Posterior cingulate gyrus (tissue), 11 donors: ENCODE measurements at places on chromosomes 12 and 14.

- DNase-seq: no peak
These were observed 34.8 kb downstream of the ISCA2 start for GRCh38 chr14:74528406-74528805.

- DNase-seq: no peak
These were observed 3.5 kb upstream of the EIF5 start for GRCh38 chr14:103330536-103330935.

DNA sequence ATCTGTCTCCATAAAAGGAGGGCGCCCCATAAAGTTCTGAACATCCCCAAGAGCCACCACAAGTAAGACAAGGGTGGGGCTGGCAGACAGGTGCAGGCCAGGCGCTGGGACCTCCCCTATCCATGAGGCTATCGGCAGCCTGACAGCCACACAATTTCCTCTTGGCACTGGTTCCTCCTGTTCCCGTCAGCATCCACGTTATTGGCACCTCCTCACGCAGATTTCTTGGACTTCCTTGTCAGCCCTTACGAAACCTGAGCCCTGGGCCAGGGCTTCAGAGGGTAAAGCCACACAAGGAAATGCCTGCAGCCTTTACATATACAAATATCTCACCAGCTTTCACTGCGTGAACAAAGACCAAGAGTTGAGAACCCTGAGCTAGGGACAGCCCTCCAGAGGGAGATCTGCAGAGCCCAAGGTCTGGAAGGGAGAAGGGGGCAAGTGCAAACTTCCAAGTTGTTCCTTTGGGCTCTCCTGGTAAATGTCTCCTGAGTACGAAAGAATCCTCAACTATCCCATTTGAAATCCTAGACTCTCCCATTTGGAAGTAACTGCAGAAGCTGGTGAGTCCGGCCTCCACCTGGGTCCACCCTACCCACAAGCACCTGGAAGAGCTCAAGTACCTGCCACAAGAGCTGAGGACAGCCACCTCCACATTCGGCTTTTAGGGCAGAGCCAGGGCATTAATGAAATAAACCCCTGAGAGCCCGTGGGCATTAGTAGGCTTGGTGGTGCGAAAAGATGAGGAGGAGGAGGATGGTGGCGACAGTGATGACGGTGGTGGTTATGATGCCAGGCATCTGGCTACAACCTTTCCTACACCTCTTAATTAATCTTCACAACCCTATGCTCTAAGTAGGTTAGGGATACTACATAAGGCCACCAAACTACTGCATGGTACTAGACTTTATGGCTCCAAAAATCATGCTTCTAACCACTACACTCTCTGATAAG, 5.5 kb upstream of the TC2N start:
- no peak for DNase-seq

- DNase-seq: no peak
These were observed 2.0 kb downstream of the AQP6 start for GRCh38 chr12:49974677-49975317.

DNA sequence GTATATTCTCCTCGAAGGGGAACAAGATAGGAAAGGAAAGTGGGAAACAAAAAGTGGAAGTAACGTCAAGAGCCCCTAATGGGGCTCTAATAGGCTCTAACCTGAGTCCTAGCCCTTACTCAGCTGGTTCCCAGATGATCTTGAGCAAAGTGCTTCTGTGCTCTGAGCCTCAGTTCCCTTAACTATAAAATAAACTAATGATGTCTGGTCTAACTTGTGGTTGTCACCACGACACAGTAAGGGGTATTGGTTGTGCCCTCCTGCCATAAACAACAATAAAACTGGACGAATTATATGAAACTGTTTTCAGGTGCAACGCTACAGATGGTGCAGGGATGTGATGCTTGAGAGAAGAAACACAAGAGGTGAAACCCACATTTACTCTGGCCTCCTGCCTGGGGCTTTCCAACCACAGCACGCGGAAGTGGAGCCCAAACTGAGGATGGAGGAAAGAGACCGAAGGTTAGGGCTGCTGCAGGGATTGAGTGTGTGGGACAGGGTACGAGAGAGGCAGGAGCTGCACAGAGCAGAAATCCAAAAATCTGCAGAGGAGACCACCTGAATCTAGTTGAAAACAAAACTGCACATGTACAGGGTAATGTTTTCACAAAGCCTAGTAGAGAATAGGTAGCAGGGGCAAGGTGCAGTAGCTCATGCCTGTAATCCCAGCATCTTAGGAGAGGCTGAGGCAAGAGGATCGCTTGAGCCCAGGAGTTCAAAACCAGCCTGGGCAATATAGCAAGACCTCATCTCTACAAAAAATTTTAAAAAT, 45.6 kb upstream of the BCL2L14 start:
- DNase-seq: no peak
